Activated T-cell treated with anti-CD3 and anti-CD28 coated beads, Interleukin-2, amount 50 U/mL, for 72 hours (primary cell): ENCODE measurements at places on chromosomes 5 and 9. TPM values are rescaled to one million over a fixed set of nuclear protein-coding genes. Genes with fewer than 3 reads are reported as not detected.

The SOHLH1 gene
- total RNA-seq: not detected

- no peak for DNase-seq
Observed at GRCh38 chr9:99046542-99047071, 58.3 kb upstream of the TGFBR1 start.

The MIER3 gene
- total RNA-seq: 22.2 TPM

- no peak for DNase-seq
Observed at GRCh38 chr5:2157372-2157771, 274.6 kb upstream of the IRX4 start.

DNA sequence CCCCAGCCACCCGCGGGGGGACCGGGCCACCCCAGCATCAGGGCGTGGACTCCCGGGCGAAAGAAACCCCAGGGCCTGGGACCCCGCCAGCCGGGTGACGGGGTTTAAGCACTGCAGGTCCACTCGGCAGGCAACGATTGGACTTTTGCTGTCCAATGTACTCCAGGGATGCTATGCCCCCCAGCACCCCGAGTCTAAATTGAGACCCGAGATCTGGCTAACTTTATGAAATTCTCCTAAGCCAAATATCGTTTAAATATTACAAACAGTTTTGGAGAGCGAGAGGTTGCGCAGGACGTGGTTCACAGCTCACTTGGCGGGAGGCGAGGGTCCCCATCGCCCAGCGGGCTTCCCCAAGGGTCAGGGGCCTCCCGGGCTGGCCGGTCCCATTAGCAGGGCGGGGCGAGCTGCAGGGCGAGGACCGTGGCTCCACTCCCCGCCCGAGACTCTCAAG is 384 bp upstream of the MRPS2 start:
- DNase-seq: no peak

The ENTPD2 gene
- 0.48 TPM for total RNA-seq

The FOXD4L3 gene
- total RNA-seq: not detected

The MAP1B gene
- total RNA-seq: 5.5 TPM

The ASS1 gene
- 58.4 TPM for total RNA-seq

GRCh38 chr5:44660251-44660650 is 148.5 kb upstream of the MRPS30 start:
- no peak for DNase-seq

GRCh38 chr5:135365281-135365680 is 33.8 kb downstream of the MACROH2A1 start:
- no peak for DNase-seq

DNA sequence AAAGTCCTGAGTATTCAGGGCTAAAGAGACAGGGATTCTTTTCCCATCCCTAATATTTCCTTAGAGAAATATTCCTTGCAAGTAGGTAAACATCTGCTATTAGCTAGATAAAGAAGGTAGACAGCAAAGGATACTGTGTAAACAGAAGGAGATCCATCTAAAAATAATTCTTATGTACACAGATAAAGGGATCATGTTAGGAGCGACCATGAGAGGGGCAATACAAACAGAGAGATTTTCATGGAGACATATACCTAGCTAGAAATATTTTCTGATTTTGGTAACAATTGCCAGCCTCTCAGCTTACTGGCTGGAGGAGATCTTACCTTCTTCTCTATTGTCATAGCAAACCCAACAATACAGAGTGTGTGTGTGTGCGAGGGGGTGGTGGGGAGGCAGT is 184.6 kb upstream of the DMAC1 start:
- DNase-seq: no peak

DNA sequence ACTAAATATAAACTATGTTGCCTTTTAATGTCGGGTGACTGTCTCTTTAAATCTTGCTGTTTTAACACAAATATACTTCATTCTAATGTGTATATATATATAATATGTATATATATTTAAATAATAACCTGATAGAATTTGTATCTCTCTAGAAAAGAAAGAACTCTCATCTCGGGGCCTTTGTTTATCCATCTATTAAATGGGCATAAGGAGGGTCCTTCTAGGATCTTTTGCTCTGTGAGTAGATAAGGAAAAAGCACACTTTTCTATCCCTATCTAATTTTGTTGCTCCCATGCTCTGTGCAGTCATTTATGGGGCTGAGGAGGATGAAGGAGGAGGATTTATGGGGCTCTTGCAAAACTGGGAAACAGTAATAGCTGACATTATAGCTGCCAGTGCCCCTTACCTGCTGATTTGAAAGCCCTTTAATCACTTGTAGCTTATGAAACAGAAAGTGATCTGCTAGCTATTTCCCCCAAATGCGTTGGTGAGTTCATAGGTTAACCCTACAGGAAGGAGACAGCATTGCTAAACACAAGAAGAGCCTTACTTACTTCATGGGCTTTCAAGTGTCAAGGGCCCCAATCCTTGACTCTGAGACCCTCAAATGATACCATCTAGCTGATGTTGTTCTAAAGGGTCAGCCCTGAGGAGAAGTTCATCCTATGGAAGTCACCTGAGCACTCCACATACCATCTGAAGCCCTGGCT is 5.8 kb upstream of the PPARGC1B start:
- DNase-seq: no peak

DNA sequence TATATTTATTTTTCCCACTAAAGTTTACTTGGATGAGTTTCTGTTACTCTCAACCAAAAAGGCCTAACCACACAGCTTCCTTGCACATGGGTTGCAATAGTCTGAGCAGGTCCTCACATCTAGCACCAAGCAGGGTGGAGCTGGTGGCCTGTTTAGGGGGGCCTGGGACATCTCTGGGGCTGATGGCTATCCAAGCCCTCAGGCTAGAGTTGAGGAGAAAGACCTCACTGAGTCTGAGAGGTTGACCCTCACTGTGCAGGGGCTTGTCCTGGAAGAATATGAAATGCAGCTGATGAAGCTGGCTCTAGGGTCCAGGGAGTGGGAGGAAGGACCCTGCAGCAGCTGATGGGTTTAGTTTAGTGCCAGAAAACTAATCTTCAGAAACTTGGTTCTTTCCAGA is 217.1 kb upstream of the MVB12B start:
- DNase-seq: no peak

DNA sequence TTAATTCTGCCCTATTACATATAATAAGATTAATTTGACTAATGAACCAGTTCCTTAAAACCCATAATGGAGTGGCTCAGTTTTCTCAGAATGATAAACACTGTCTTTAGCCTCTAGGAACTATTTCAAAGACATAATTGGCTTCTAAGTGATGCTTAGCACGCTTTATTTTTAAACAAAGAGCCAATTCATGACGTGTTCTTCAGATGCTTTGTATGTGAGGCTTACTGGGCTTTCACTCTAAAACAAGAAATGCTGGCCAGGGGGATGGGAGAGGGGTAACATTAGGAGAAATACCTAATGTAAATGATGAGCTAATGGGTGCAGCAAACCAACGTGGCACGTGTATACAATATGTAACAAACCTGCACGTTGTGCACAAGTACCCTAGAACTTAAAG is 7.6 kb upstream of the SFXN1 start:
- no peak for DNase-seq

GRCh38 chr5:109584986-109585599 is 104.6 kb upstream of the MAN2A1 start:
- DNase-seq: no peak

The ZNF454 gene
- 0.21 TPM for total RNA-seq

DNA sequence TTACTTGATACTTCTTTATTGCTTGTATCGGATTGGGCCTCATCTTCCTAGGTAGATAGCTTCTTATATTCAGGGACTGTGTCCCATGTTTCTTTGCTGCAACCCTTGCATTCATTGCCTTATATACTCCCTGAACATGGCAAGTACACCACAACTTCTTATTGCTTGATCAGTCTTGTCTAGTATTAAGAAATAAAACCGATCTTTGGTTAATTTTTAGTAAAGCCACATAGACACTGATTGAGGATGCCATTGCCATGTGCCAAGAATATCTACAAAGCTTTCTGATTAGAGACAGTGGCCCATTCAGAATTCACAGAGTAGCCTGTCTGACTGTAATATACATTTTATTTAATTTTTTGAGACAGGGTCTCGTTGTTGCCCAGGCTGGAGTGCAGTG is 34.7 kb upstream of the ANKRD55 start:
- no peak for DNase-seq

The PTGDS gene
- total RNA-seq: not detected

DNA sequence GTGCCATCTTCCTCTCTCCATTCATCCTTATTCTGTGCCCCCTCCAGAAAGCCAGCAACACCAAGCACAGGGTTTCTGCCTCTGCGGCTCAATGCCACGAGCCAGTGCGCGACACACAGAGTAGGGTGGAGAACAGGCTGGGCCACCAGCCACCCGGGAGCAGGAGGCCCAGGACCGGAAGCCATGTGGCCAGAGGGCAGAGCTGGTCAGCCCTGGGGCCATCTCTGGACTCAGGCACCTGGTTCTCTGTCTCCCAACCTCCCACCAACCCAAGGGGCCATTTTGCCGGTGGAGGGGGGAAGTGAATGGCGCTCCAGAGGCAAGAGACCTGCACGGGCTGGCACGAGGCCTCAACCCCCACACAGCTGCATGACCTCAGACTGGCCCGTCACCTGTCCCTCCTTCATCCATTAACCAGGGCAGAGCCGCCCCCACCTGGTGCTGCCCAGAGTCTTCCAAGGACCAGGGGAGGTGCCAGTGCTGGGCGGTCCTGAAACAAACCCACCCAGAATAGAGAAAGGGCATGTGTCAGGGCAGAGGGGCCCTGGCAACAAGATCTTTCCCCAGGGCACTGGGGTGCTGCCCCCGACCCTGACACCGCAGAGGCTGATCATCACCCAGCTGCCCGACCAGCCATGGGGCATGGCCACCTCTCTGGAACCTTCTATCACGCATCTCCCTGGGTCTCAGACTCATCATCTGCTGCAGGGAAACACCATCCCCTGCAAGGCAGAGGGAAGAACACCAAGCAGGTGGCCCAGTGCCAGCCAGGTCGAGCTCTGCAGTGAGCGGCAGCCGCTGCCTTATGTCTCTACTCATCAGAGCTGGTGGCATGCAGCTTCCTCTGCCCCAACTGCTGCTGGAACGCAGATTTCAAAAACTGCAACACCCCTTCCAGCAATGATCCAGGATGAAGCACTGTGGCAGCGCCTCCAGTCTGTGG is 11.9 kb downstream of the VAV2 start:
- DNase-seq: no peak

The TEX48 gene
- total RNA-seq: 1.4 TPM

- DNase-seq: no peak
Observed at GRCh38 chr5:139949710-139950109, 93.4 kb downstream of the NRG2 start.
